ENCODE measurements at places on chromosomes 11 and 22.

GRCh38 chr11:71286701-71287643 is 34.6 kb upstream of the SHANK2 start:
- no peak for DNase-seq

DNA sequence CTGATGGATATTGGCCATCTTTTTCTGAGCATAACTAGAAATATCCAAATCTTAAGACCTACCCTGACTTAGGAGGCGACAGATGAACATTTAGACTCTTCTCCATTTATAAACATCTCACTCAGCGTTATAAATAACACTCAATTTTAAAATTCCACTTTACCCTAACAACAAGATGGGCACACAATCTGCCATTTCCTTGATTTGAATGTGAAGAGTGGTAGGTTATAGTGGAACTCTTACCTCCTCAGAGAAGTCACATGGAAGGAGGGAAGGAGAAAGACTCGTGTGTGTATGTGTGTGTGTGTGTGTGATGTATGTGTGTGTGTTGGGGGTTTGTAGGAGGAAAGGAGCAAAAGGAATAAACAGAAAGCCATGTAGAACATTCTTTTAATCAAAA is 15.0 kb downstream of the SIAE start:
- no peak for DNase-seq

- no peak for DNase-seq
These were observed 74.7 kb upstream of the CD44 start for GRCh38 chr11:35064114-35064800.

DNA sequence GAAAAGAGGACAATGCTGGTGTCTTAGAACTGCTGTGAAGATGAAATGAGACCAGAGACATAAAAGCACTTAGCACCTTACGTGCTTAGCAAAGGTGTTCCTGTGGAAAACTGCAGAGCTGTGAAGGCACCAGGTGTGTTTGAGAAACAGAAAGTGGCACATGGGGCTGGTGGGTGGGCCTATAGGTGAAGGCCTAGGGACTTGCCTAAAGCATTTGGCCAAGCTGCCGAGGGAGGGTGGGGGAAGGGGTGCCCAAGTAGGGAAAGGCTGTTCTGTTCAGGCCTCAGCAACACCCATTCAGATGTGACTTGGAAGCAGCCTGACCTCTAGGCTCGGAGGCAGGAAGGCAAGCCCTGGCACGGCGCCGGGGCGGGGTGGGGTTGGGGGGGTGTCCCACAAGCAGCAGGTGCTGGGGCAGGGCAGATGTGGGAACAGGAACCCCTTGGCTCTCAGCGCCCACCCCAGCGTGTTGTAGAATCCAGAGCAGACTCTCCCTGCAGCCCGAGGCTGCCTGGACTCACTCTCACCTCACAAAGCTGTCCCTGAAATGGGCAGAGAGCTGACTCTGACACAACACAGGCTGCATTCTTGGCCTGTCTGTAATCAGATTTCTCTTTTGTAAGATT is 366.7 kb upstream of the NARS2 start:
- no peak for DNase-seq

DNA sequence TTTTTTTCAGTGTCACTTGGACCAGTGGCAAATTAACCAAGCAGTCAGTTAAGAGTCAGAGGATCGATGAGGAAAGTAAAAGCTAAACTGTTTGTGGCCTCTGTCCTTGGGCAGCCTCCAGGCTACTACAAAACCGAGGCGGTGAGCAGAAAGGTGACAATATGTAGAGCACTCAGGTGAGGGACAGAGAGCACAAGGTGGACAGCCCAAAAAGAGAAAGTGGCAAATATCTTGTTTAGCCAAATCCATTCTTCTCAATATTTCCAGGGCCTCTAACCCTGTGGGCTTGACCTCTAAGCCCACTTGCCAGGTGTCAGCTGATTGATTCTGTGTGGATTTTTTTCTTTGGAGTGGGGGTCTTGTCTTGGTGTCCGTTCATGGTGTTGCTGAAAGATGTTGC is 4202.2 kb upstream of the OR11H1 start:
- no peak for DNase-seq
